Stimulated activated CD4-positive, alpha-beta T cell treated with anti-CD3 and anti-CD28 coated beads, Interleukin-1b, Interleukin-23, amount 100 ng/mL, for 4 hours (primary cell): ENCODE measurements at places on chromosomes 3 and 15.

- no peak for DNase-seq
These were observed 248.8 kb downstream of the MBNL1 start for GRCh38 chr3:152517502-152517901.

- DNase-seq, result no peak
These were observed 42.7 kb downstream of the TLNRD1 start for GRCh38 chr15:81043281-81043934.

DNA sequence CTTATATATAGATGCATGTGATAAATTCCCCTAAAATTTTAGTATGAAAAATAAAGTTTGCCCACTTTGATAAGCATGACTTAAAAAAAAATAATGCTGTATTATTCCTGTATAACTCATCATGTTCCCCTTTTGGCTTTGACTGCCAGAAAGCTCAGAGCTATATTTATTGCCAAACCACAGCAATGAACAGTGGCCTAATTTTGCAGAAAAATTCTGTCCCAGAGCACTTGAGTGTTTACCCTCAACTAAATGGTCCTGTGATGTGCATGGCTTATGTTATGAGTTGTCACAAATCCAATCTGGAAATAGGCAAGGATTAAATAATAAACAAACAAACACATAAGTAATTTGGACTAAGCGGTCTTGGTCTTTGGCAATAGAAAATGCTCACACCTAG, 276.7 kb downstream of the SLC9A9 start:
- DNase-seq, result no peak

GRCh38 chr15:65174509-65174908, 10.6 kb downstream of the CLPX start:
- no peak for DNase-seq

DNA sequence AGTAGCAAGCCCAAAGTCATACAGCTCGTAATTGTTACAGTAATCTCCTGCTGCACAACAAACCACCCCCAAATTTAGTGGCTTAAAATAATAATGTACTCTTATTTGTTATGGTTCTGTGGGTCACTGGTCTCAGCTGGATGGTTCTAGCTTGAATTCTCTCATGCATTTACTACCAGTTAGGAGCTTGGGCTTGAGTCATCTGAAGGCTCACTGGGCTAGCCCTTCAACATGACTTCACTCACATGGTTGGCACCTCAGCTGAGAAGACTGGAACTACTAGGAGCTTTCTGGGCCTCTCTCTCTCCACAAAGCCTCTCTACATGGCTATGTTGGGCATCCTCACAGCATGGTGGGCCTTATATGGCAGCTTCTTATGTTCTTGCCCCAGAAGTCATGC, 12.5 kb downstream of the PCOLCE2 start:
- no peak for DNase-seq

DNA sequence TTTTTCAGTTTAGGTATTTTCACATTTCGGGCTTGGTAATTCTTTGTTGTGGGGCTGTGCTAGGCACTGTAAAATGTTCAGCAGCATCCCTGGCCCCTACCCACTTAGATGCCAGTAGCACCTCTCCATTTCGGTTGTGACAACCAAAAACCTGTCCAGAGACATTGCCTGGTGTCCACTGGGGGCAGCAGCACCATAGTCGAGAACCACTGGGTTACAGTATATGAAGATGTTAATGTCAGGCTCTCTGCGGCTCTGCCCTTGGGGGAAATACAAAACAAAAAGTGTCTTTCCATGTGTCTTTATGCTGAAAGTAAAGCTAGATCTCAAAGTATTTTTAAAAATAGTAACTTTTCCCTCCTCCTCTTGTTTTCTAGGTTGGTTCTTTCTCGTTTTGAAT, 177.2 kb downstream of the ITPR1 start:
- DNase-seq, result no peak

- no peak for DNase-seq
These were observed 277.6 kb upstream of the RASGRP1 start for GRCh38 chr15:38842226-38842625.

GRCh38 chr3:148372206-148372875, 325.4 kb upstream of the AGTR1 start:
- no peak for DNase-seq

GRCh38 chr15:75647370-75648155, at the start of gene SNX33:
SNX33 (plus strand) TSS chr15:75647912; CDS start chr15:75649103, 1,191 bp downstream.
- peak; percentile 36 for DNase-seq

DNA sequence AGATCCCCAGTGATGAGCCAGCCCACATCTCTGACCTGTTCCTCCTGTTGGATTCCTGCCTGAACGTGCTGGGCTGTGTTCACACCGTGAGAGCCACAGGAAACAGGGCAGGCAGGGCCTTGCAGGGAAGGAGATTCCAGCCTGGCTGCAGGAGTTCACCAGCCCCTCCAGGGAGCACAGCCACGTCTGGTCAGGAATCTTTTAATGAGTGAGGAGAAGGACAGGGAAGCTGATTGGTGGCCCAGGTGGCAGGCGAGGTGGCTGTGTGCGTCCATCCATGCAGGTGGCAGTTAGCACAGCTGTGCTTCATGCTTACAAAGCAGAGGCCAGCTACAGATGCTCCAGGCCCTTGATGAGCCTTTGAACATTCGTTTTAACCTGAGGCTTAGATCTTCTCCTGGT, 10.5 kb downstream of the LRRK1 start:
- no peak for DNase-seq

GRCh38 chr3:12180218-12180617, 21.5 kb upstream of the TIMP4 start:
- DNase-seq, result no peak

- DNase-seq, result no peak
These were observed 1.4 kb downstream of the VEPH1 start for GRCh38 chr3:157501863-157502262.

DNA sequence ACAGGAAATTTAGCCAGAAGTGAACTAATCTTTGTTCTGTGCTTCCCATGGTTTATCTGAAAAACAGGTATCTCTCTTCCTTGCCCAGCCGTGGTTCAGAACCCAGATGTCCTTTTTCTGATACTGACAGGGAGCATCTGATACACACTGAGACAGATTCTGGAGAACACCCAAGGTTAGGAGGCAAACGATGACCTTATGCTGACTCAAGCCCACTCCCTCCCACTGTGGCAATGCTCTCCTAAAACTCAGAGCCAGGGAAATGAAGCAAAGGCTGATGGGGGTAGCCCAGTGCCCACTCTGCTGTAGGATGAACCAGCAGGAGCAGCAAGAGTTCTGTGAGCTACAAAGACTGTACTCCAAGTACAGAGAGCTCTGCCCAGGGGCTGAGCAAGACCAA, 225.1 kb downstream of the NTRK3 start:
- no peak for DNase-seq

GRCh38 chr15:84649706-84650105, 4.4 kb downstream of the WDR73 start:
- DNase-seq, result no peak

- no peak for DNase-seq
These were observed 32.0 kb downstream of the RNF168 start for GRCh38 chr3:196471551-196471950.

GRCh38 chr3:124486324-124486723, 243.9 kb upstream of the UMPS start:
- DNase-seq, result no peak

DNA sequence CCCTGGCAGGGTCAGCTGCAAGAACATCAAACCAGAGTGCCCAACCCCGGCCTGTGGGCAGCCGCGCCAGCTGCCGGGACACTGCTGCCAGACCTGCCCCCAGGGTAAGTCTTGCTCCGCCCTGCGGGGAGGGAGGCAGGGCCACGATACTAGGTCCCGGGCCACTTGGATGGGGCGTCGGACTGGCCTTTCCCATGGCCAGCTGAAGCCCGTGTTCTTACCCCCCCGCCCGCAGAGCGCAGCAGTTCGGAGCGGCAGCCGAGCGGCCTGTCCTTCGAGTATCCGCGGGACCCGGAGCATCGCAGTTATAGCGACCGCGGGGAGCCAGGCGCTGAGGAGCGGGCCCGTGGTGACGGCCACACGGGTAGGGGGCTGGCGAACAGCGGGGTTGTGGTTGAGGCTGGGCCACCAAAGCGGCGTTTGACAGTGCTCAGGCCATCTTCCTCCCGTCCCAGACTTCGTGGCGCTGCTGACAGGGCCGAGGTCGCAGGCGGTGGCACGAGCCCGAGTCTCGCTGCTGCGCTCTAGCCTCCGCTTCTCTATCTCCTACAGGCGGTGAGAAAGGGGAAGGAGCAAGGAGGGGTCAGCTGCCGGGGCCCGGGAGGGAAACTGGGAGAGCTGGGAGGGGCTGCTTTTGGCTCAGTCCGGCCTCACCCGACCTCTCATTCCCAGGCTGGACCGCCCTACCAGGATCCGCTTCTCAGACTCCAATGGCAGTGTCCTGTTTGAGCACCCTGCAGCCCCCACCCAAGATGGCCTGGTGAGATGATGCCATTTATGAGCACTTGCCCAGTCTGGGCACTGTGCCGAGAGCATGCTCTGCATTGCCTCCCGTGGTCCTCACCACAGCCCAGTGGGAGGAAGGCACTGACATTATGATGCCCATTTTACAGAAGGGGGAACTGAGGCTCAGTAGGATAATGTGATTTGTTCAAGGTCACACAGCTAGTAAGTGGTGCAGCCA, 1.7 kb downstream of the CHRD start:
- DNase-seq, result no peak

DNA sequence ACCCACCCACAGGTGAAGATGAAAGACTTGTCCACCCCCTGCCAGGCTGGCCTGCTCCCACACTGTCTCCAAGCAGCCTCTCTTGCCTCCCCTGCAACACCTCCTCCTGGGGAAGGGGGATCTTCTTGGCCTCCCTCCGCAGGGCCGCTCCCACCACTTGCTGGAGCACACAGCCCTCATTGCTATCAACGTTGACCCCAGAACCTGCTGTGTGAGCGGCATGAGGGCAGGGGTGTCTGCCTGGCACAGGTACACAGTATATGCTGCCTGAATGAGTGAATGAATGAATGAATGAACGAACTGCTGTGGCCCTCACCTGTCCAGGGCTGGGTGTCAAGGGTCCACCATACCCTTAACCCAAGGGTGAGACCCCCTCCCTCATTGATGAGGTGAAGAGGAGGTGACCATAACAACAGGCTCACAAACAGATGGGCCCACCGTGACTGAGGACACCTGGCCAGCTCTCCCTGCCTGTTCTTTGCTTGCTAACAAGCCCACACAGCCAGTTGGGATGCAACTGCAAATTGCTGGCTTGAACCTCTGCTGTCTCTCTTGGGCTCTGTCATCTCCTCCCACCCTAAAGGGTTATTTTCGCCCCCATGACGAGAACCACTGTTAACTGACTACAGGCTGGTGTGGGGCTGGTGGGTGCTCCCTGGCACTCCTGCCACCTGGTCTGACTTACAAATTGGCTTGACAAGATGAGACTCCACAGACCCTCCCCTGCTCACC, 22.5 kb downstream of the SLC41A3 start:
- no peak for DNase-seq

DNA sequence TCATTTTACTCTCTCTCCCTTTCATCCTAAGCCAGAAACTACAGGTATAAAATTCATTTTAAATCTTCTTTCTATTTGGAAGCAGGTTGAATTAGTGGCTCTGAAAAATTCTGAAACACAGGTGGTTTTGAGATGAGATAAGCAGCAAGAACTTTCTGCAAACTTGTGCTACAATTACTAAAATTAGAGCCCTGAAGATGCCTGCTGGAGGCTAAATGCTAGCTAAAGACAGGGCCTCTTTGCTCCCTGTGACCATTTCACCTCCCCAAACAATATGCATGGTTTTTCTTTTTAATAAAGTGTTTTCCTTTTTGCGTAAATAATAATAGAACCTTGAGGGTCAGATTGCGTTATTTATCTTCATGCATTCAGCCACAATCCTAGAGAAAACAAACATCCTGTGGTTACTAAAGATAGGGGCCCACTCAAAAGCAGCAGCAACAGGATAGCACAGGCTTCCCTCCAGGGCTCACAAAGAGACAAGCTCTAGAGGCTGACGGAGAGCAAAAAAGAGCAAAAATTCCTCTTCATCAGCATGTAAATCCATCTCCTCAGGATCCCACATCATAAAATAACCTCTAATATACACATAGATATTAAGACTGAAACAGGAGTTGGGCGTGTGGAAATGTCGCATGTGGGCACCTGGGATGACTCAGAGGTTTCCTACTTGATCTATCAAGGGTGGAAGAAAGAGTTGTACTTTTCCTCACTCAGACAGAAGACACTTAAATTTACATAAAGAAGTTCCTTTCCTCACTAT, 26.5 kb upstream of the CP start:
- no peak for DNase-seq

DNA sequence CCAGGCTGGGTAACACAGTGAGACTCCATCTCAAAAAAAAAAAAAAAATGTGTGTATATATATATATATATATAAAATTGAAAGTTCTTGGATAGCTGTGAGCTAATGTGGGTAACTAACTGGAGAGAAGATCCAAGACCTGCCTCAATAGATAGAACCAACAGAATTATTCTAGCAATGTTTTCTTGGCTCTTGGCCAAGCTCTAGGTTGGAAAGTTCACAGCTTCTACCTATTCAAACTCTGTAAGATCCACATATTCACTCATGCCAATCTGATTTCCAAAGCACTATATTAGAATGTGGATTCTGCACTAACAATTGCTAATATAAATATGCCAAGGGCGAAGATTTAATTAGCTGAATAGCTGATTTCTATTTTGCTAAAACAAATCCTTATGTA, 29.8 kb upstream of the CMTM6 start:
- no peak for DNase-seq

- DNase-seq, result no peak
These were observed 341.7 kb downstream of the CLSTN2 start for GRCh38 chr3:140276703-140277102.

DNA sequence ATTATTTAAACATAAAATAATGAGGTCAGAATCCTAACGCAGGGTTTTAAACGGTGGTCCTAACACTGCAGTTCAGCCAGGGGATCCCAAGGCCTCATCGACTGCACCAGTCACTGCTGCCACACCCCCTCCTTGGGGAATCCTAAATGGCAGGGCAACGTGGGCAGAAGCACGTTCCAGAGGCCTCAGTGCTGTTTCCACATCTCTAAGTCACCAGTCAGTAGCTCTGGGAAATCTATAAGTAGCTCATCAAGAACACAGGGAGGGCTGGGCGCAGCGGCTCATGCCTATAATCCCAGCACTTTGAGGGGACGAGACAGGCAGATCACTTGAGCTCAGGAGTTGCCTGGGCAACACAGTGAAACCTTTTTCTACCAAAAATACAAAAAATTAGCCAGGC, 47.5 kb downstream of the PRTG start:
- DNase-seq, result no peak

DNA sequence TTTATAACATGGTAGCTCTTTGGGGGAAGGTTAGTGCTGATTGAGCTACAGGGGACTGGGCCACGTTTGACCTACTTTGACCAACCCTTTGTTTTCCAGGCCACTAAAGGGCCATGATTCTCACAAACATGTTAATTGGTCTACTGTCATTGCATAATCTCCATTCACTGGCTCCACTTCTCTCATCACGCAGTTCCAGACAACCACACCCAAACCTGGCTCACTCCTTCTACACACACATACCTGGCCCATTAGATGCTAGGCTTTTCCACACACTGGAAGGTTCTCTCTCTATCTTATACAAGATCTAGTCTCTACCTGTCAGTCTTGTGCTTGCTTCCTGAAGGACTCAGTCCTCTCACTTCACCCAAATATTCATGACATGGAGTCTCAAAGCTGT, 15.9 kb downstream of the TGM5 start:
- no peak for DNase-seq
